ENCODE measurements at places on chromosomes 5 and 9.

DNA sequence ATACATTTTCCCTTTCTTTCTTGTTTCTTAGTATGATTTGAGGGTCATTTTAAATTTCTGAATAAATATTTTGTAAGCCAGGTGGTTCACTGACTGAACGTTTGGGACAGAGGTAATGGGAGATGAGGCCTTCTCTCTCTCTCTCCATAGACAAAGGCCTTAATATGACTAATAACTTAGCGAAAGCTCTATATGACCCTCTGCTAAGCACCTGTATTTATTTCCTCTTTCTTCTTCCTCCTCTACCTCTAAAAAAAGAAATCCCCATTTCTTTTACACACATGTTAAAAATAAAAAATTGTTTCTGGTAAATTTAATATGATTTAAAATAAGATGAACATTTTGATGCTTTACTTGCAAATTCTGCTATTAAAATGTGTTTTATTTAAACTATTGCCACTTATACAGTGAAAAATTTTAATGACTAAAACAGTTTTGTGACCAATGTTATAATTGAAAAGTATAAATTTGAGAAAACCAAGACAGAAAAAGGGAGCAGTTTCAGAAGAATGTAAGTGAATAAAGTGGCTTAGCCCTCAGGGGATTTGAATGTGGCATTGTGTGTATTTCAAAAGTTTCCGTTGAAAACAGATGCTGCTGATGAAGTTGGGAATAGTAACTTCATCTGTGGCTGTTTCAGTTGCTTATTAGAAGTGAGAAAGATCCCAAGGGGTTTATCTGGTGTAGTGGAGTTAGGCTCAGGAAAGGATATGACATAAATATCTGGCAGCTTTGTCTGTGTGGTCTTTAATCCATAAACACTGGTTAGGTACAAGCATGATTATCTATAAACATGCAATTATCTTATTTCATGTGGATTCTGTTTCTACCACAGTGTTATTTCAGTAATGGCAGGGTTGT, 128.6 kb upstream of the GRHPR start:
- no peak for DNase-seq

DNA sequence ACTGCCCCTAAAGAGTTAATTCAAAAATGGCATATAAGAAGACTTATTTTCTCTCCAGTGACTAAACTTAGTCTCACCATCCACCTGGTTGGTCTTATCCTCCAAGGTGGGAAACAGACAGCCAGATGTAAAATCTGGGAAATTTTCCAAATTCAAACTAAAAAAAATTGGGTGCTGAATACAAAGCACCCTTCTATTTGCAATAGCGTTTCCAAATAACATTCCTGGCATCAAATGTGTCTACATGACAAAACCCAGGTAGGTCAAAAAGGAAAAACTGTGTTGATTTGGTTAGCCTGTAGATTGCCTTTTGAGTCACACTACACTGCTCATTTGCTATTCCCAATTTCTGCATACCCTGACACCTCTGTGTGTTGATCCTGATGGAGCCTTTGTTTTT, 252.2 kb downstream of the NR2F1-AS1 start:
- DNase-seq = no peak

- no peak for DNase-seq
Measured at GRCh38 chr5:43106290-43106638, 14.4 kb upstream of the ZNF131 start.

GRCh38 chr9:127139775-127140174, 17.3 kb upstream of the ANGPTL2 start:
- no peak for DNase-seq

DNA sequence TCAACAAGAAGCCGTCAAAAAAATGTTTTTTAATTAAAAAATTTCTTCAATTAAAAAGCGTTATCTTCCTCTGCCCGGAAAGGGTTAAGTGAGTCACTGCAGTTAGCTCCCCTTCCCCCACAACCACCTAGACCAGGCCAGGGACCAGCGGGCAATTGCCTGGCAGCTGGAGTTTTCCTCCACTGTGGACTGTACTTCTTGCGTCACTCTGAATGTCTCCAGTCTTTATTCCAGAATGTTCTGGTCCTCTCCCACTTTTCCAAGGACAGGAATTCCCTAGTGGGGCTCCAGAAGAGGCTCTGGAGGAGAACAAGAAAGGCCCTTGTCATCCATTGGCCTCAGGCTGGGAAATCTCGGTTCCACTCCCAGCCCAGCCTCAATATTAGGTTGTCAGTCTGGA, 114.0 kb downstream of the C9orf50 start:
- no peak for DNase-seq

DNA sequence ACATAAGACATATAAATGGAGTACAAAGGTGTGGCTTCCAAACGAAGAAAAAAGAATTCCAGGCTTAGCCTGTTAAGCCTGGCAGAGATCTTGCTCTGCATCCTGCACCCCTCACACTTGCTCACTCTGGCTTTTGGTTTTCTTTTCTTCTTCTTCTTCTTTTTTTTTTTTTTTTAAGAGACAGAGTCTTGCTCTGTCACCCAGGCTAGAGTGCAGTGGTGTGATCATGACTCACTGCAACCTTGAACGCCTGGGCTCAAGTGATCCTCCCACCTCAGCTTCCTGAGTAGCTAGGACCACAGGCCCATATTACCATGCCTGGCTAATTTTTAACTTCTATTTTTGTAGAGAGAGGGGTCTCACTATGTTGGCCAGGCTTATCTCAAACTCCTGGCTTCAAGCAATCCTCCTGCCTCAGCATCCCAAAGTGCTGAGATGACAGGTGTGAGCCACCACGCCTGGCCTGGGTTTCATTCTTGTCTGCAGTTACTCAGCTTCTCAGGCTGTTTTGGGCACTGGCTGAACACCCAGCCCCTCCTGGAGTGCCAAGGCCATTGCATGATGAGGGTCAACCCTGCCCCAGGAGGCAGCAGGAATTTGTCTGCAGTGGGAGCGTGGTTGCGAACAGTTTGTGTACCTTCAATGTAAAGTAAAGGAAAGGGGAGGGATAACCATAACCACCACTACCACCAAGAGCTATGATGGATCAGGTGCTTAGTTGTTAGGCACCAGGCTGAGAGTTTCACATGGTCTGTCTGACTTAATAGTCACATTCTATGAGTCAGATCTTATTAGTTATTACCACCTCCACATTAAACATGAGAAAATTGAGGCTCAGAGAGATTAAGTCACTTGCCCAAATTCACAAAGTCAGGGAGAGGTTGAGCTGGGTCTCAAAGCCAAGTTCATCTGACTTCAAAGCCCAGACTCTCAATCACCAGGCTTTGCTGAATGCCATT, 219.2 kb upstream of the PANK3 start:
- no peak for DNase-seq

GRCh38 chr5:72130351-72130761, 23.1 kb downstream of the MAP1B start:
- DNase-seq = no peak

GRCh38 chr9:88777498-88778312, 213.6 kb upstream of the S1PR3 start:
- DNase-seq = no peak

GRCh38 chr9:129254566-129255287, 76.7 kb upstream of the IER5L start:
- no peak for DNase-seq

Measured in activated CD4-positive, CD25-positive, alpha-beta regulatory T cell treated with anti-CD3 and anti-CD28 coated beads, Interleukin-2, amount 50 U/mL, for 16 hours (primary cell).